Activated CD4-positive, alpha-beta memory T cell treated with anti-CD3 and anti-CD28 coated beads, Interleukin-2, amount 10 ng/mL, durations not matched to agents 7 days and 5 days (primary cell): ENCODE measurements at places on chromosomes 13 and 19.

DNA sequence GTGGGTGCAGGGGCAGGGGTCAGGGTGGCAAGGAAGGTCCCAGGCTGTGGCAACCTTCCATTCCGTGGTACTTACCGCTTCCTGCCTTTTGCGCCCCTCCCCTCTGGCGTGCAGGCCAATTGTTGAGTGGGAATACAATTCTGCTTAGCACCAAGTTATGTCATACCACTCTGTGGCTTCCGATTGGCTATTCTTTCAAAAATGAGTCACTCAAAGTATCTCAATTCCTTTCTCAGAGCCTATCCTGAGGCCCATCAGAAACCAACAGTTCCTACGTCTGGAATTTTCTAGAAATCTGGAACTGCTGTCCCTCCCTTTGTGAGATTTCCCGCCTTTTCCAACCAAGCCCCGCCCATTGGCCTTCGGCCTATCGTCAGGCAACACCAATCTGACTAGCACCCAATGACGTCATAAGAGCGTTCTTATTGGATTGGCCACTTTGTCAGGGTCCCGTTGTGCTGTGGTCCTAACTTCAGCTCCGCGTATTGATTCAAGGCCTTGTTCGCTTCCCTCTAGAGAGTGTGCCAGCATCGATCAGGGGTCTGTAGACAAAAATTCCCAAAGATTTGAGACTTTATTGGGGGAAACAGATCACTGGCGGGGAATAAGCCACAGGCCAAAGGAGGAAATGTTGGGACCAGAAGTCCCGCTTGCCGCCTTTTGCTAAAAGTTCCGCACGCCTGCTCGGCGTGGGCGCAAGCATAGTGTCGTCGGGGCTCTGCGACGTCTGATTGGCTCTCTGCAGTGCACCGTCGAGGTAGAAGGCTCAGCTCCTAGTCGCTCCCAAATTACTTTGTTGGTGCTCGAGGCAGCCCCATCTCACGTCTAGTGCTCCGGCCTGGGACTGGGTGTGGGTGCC lies 11.7 kb downstream of the NTN5 start:
- peak; percentile 85 for DNase-seq
- peak overlapping the region; percentile 83 for H3K27ac ChIP-seq
- no peaks in the 10 kb centered on the region for H3K36me3 ChIP-seq
- peaks cover 10% of the 10 kb centered on the region for H3K27me3 ChIP-seq
- H3K4me3 ChIP-seq, result peak overlapping the region; percentile 38

GRCh38 chr13:102905905-102906771 lies 60.3 kb downstream of the ERCC5 start:
- peaks cover 6% of the 10 kb centered on the region for H3K27me3 ChIP-seq
- no peak for DNase-seq
- H3K4me3 ChIP-seq, result no peak overlapping the region
- H3K36me3 ChIP-seq, result no peaks in the 10 kb centered on the region

GRCh38 chr19:980133-980998 lies 3.8 kb upstream of the WDR18 start:
- no peak overlapping the region for H3K27ac ChIP-seq
- H3K36me3 ChIP-seq, result no peaks in the 10 kb centered on the region
- no peak for DNase-seq
- H3K4me1 ChIP-seq, result peaks cover 13% of the 10 kb centered on the region
- no peaks in the 10 kb centered on the region for H3K27me3 ChIP-seq

- peaks cover 30% of the 10 kb centered on the region for H3K36me3 ChIP-seq
- H3K4me3 ChIP-seq, result no peak overlapping the region
- H3K27ac ChIP-seq, result no peak overlapping the region
- DNase-seq, result no peak
- H3K4me1 ChIP-seq, result no peaks in the 10 kb centered on the region
- H3K27me3 ChIP-seq, result no peaks in the 10 kb centered on the region
These were observed 68.8 kb downstream of the LNX2 start for GRCh38 chr13:27551562-27551961.

DNA sequence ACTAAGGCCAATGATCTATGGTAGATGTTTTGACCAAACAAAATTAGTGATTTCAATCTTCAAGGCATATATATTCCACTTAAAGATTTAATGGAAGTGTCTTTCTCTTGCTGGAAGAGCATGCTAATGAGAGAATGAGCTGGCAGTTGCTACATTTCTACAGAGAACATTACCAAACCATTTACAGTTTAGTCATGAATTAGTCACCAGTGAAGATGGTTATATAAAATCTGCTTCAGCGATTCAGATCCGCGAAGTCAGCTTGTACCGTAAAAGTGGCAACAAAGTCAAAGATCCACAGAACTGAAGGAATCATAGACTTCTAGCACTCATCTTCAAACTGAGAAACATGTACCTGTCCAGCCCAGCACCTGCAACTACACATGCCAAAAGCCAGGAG lies 156.3 kb downstream of the SLITRK5 start:
- no peaks in the 10 kb centered on the region for H3K36me3 ChIP-seq
- H3K27me3 ChIP-seq, result no peaks in the 10 kb centered on the region
- no peaks in the 10 kb centered on the region for H3K4me1 ChIP-seq
- H3K4me3 ChIP-seq, result no peak overlapping the region

DNA sequence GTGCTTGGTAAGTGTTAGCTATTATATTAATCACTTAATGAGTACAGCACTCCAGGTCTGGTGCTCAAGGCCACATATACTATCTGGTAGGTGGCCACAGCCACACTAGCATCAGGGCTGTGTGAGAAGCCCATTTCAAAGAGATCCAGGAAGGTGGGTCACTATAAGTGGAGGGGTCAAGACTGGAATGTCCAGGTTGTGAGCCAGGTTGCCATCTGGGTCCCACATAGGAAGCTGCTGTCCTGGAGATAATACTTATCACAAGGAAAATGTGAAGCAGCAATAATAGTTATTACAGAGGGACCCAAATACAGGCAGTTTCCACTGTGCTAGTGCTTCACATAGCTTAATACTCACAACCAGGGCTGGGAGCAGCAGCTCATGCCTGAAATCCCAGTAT lies 13.1 kb downstream of the C19orf47 start:
- H3K4me3 ChIP-seq, result no peak overlapping the region
- peaks cover 35% of the 10 kb centered on the region for H3K36me3 ChIP-seq
- no peak overlapping the region for H3K27ac ChIP-seq

DNA sequence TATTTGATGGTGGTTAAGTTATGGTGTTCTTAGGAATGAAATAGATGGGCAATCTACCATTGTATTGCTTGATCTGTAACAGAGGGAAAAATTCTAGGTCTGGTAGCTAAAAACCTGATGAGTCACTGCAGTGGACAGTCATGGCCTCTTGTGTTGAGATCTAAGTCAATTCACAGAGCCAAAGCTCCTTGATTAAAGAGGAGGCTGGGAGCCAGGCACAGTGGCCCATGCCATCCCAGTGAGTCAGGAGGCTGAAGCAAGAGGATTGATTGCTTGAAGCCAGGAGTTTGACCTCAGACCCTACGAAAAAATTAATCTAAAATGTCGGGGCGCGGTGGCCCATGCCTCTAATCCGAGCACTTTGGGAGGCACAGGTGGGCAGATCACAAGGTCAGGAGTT lies 67.1 kb upstream of the KPNA3 start:
- no peak for DNase-seq
- no peaks in the 10 kb centered on the region for H3K36me3 ChIP-seq
- peaks cover 7% of the 10 kb centered on the region for H3K27me3 ChIP-seq
- H3K4me3 ChIP-seq, result no peak overlapping the region
